ENCODE measurements at places on chromosomes 7 and 10.

GRCh38 chr10:49733866-49734265 lies 28.3 kb downstream of the OGDHL start:
- no peak for DNase-seq

GRCh38 chr10:52082307-52082706 lies 231.8 kb upstream of the DKK1 start:
- no peak for DNase-seq

DNA sequence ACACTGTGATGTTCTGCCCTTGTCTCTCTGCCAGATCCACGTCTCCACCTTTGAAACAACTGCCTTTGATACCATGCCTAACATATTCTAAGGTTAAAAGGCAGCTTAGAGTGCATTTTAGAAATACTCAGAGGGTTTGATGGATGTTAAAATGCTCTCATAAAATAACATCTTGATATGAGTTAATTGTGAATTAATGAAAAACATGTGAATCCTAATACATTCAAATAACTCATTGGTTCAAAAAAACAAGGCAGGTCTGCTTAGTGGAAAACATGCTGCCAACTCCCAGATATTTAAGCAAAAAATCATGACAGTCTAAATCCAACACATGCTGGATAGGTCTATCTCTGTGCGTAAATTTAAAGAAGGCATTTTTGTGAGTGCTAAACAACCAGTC lies 291.8 kb downstream of the AHR start:
- no peak for DNase-seq

DNA sequence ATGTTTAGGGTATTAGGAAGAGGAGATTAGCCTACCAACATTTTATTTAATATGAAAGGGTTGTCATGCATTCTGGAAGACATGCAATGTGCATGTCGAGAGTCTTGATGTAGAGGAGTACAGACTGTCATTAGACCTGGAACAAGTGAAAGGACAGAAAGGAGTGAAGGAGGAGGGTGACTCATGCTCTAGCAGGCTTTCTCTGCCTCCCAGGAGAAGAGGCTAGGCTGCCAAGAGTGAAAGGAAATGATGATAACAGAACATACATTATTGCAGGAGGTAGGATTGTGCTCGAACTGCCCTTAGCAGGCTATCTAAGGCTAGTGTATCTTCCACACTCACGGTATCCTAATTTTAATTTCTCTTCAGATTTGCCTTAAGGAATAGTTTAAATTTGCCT lies 228.8 kb downstream of the EXOC4 start:
- no peak for DNase-seq

GRCh38 chr7:2604608-2605174 lies 27.1 kb upstream of the TTYH3 start:
- DNase-seq: no peak

GRCh38 chr10:29634105-29634504 lies 666 bp downstream of the SVIL start:
- DNase-seq: no peak

GRCh38 chr7:22911889-22912288 lies 89.2 kb upstream of the TOMM7 start:
- no peak for DNase-seq

- no peak for DNase-seq
These were observed 192.8 kb upstream of the KLF6 start for GRCh38 chr10:3977761-3978160.

GRCh38 chr7:149293338-149293737 lies 31.3 kb downstream of the ZNF783 start:
- no peak for DNase-seq

- DNase-seq: no peak
These were observed 248.6 kb upstream of the TCERG1L start for GRCh38 chr10:131560166-131560565.

- DNase-seq: peak; percentile 50
These were observed 22.8 kb downstream of the C10orf105 start for GRCh38 chr10:71696628-71697326.

GRCh38 chr7:34133356-34133982 lies 228.1 kb downstream of the BMPER start:
- no peak for DNase-seq

GRCh38 chr10:35572583-35572982 lies 32.6 kb upstream of the GJD4 start:
- no peak for DNase-seq

DNA sequence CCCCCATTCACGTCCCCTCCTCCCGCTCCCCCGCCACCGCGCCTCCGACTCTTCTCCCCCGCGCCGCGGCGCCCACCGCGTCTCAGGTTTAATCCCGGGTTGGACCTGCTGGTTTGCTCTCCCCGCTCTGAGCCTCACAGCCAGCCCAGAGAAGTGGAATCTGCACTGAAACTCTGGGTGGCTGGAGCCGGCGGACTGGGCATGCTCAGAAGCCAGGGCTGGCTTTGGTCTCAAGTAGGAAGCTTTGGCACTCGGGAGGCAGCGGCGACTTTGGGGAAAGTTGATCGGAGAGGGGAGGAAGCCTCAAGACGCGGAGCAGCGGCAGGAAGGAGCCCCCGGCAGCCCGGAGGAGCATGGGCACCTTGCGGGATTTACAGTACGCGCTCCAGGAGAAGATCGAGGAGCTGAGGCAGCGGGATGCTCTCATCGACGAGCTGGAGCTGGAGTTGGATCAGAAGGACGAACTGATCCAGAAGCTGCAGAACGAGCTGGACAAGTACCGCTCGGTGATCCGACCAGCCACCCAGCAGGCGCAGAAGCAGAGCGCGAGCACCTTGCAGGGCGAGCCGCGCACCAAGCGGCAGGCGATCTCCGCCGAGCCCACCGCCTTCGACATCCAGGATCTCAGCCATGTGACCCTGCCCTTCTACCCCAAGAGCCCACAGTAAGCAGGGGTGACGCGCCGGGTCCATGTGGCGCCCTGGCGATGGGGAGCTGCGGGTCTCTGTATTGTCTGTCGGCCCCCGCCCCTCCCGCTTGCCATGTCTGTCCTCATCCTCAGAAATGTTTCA lies at the start of gene PRKG1:
Gene PRKG1 (plus strand): TSS at position 250 of the 791 bp plus-strand sequence.
- DNase-seq: no peak

GRCh38 chr10:4780782-4781181 lies 45.2 kb upstream of the AKR1E2 start:
- DNase-seq: no peak

DNA sequence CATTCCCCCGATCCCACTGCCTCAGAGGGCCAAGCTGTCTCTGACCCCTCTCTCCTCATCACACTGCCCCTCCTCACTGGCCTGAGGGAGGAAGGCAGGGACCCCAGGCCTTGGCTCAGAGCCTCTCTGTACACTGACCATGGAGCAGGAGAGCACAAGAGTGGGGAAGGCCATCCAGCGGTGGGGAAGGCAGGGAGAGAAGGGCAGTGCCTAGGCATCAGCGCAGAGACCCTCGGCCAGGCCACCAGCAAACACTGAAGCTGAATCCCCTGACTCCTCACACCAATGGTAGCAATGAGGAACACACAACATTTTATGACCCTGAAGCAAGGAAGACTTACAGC lies 14.8 kb downstream of the OGDHL start:
- DNase-seq: no peak

- DNase-seq: no peak
These were observed 68.1 kb downstream of the DGKB start for GRCh38 chr7:14834456-14834855.

DNA sequence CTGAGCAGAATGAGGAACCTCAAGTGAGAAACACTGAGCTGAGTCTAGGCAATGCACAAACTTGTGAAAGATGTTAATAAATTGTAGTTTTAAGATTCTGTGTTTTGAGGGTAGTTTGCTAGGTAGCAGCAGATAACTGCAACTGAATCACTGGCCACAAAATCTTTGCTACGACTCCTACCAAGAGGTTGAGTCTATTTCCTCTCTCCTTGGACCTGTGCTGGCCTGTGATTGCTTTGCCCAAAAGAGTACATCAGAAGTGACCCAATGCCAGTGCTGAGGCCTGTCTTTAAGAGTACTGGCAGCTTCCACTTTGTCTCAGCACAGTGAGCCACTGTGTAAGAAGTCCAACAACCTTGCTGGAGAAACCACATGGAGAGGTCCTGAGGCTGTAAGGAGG lies 11.9 kb upstream of the TSPAN13 start:
- DNase-seq: no peak

DNA sequence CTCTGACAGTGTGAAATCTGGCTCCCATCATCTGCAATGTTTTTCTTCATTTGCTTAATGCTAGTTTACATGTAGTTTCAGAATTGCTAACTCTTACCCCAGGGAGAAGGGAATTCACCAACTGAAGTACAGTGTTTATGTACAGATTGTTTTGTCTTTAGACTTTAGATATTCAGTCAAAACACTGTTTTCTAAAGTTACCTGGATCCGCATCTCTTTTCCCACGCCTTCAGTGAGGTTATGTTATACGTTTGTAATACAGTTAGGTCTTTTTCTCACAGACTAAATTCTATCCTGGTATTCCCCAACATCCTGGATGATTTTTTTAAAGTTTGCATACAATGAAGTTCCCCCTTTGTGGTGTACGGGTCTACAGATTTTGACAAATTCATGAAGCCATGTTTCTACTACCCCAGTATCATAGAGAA lies 3.2 kb upstream of the LYZL1 start:
- DNase-seq: no peak

DNA sequence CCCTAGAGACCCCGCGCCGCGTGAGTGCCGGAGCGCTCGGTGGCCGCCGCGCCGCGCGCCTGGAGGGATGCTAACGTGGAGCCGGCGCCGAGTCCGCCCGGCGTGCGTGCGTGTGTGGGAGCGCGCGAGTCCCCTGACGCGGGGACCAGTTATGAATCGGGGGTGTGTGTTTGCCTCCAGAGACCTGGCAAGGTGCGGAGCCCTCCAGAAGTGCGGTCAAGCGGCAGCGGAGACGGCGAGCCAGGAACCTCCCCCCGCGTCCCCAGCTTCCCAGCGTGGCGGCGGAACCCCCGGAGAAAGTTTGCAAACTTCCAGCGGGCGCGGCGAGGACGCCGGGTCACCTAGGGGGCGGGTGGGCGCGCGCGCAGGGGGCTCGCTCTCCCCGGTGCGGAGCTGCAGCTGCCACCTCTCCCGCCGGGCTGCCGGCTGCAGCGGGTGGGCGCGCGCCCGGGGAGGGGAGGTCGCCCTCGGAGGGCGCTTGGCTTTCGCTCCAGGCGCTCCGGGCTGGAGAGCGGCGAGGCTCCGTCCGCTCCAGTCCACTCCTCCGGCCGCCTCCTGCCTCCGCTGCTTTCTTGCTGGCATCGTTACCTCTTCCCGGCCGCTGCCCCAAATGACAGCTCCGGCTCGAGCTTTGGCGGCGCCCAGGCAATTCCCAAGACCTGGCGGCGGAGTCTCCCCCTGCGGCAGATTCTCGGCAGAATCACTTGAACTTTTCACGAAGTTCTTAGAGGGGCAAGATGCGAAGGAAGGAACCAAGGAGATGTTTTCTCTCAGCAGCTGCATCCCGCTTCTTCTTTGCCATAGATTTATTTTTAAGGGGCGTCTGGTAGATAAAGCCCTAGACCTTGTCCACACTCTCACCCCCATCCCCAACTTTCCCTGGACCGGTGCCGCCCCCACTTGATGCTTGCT lies 2.3 kb upstream of the CREB5 start:
- DNase-seq: no peak

DNA sequence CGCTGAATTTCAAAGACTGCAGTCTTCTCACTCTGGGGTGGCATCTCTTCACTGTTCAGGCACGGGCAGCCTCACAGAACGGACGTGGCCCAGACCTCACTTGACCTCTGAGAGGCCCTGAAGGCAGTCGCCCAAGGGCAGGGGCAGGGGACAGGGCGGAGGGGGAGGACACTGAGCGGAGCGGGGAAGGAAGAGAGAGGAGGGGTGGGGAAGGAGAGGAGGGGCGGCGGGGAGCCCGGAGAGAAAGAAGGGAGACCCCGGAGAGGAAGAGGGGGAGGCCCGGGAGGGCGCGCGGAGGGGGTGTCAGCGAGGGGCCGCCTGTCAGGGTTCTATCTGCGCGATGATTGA lies 58.7 kb upstream of the COMTD1 start:
- no peak for DNase-seq

GRCh38 chr7:159007364-159007995 lies 137.2 kb downstream of the VIPR2 start:
- DNase-seq: no peak

GRCh38 chr7:155281398-155281969 lies 16.2 kb upstream of the INSIG1 start:
- DNase-seq: no peak

- DNase-seq: no peak
These were observed 88.8 kb upstream of the ANLN start for GRCh38 chr7:36300696-36301350.

- DNase-seq: no peak
These were observed 199.6 kb downstream of the WDR37 start for GRCh38 chr10:1255600-1256431.

DNA sequence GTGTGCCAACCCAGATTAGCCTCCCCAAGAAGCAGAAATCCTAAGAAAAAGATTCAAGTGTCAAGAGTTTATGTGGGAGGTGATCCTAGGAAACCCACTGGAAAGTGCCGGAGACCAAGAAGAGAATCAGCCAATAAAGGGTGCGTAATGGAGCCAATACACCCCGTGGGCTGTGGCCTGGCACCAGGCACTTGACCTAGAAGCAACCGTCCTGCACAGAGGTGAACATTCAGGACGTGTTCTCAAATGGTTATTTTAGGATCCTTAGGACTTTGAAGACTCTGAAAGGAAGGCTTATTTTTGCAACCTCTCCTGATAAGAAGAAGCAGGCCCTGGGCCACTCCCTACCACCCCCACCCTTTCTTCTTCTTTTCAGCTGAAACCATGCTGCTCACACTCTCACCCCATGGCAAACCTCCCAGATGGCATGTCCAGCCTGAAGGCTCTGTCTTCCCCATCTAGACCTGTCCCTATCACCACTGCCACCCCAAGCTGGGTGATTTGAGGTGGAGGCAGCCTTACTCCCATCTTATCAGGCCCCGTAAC lies 46.6 kb downstream of the VSTM4 start:
- no peak for DNase-seq

DNA sequence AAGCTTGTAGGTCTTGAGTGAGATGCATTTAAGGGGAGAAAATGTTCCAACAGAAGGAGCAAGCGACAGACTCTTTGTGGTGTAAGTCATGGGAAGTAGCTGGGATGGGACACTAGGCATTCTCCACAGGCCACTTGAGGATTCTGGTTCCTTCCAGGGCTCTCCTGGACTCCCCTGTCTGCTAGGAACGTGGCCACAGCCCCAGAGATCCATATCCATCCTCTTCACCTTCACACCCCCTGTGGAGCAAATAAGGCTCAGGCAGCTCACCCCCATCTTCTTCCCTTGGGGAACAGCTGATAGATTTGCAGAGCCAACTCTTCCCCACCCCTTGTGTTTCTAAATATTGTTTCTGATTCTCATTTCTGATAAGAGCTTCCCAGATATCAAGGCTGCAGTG lies 482.6 kb upstream of the MKI67 start:
- DNase-seq: no peak

GRCh38 chr10:2920637-2921036 lies 146.7 kb upstream of the PFKP start:
- no peak for DNase-seq

DNA sequence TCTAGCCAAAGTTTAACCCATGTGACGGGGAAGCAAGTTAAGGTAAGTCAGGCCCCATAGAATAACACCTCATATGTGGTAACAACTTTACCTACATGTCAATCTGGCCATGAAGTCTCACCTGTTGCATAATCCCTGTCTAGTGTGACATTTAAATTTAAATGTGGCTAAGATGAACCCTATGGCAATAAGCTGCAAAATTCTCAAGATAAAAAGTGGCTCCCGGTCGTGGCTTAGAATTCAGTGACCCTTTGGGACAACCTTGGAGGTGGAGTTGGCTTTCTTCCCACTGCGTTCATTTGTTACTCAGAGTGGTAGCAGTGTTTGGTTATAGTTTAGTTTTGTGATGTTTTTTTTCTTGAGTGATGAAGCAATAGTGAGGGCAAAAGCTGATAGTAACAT lies 90.6 kb downstream of the ARID5B start:
- no peak for DNase-seq

All from activated CD4-positive, CD25-positive, alpha-beta regulatory T cell (primary cell).